NCI-H1105 (cell line): ENCODE measurements at places on chromosomes 1 and 21.

DNA sequence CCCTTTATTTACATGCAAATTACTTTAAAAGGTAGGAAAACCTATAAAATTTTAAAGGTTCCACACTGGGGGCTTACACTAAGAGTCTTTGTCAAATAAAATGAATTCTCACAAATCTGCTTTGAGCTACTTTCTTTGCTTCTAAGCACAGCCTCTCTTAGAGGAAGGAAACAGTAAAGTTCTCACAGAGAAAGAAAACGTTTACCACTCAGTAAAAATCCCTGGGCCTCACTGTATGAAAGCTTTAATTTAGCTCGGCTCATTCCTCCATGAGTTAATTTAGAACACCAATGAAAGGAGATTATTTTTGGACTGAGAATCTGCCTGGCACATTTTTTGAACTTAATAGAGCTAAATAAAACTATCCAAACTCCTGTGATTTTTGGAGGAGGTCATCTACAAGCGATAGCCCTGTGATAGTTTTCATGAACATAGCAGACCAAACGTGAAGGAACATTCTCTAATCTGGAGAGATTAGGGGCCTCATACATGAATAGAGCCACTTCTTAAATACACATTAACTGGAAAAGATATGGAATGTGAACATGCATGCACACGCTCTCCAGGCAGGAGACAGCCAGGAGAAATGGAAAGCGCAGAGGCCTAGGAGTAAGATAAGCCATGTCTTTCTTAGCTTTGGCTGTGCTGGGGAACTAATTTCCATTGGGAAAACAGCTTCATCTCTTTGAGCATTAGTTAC is 32.8 kb downstream of the PRRX1 start:
- no peak for DNase-seq

- no peak for DNase-seq
These were observed 19.2 kb upstream of the EDEM3 start for GRCh38 chr1:184773762-184774320.

GRCh38 chr1:43590388-43590925 is 59.5 kb upstream of the KDM4A start:
- no peak for DNase-seq

GRCh38 chr1:38571726-38572125 is 287.8 kb downstream of the RRAGC start:
- DNase-seq = no peak

DNA sequence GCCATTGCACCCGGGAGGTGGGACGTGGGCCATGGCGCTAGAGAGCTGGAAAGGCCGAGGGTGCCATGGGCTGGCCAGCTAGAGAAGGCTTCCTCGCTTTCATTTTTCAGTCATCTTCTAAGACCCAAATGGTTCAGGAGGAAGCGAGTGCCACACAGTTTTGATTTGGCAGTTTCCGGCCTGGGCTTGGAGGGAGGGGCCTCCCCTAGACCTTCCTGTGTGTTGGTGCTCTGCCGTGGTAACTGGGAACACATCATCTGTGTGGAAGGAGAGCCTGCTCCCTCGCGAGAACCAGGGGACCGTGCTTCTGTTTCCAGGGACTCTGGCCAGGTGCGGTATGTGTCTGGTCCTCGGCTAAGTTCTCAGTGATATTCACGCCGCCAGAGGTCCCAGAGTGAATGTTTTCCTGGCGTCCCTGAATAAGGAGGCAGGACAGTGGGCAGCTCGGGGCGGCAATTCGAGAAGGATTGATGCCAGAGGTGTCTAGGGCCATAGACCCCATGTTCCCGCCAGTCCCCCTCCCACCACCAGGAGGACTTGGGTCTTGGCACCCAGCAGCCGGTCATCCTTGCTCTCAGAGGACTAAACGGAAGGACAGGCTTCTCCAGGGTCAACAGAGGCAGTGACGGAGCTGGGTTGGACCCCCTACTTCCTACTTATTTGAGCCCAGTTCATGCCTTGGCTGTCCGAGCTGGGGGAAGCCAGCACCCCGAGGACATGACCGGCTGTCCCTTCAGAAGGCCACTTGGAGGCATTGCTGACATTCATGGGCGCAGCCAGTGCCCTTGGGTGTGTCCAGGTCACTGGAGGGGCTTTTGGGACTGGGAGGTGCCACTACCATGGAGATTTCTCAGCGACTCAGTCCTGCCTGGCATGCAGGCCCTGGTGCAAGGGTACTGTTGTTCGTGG is 2.7 kb upstream of the NPHP4 start:
- no peak for DNase-seq

GRCh38 chr1:241749945-241750695 is 97.9 kb upstream of the EXO1 start:
- DNase-seq = no peak

GRCh38 chr1:53276153-53276901 is 38.0 kb upstream of the MAGOH start:
- DNase-seq = no peak

- DNase-seq = no peak
These were observed 61.5 kb downstream of the PEX14 start for GRCh38 chr1:10536133-10536770.

- DNase-seq = no peak
These were observed 183.5 kb upstream of the ADGRL4 start for GRCh38 chr1:79190074-79190473.

GRCh38 chr1:169894424-169895145 is 889 bp upstream of the SCYL3 start:
- DNase-seq = peak; percentile 5

DNA sequence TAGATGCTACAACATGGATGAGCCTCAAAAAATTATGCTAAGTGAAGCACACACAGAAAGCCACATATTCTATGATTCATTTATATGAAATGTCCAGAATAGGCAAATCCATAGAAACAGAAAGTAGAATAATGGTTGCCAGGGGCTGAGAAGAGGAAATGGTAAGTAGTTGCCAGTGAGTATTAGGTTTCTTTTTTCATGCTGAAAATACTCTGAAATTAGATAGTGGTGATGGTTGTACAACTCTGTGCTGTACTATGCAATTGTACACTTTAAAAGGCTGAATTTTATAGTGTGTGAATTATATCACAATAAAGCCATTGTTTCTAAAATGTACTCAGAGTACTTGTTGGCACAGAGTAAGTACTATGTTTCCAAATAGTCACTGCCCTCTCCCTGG is 15.5 kb upstream of the GFI1 start:
- no peak for DNase-seq

DNA sequence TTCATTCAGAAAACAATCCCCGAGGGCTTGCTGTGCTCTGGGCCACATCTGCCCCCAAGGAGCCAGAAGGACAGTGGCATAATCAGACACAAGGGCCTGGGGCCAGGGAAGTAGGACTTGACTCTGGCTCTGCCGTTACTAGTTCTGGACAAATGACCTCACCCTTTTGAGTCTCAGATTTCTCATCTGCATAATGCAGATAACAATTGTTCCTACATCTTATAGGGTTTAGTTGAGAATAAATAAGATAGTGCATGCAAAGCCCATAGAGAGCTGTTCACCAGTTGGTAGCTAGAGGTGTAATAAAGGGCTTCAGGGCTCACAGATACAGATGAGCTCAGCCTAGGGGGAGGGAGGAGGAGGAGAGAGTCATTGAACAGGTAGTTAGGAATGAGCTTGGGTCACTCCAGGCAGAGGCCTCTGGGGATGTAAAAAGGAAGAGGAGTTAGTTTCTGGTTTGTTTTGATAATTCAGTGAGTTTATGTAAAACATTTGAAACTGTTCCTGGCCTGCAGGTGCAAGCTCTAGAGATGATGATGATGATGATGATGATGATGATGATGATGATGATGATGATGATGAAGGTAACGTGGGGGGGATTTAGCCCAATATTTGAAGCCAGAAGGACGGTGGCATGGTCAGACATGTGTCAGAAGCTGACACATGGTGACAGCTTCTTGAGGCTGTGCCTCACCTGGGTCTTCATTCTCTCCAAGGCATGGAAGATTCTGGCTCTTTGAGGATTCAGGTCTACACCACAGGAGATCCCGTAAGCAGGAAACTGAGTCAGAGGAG is 858 bp downstream of the LACTBL1 start:
- no peak for DNase-seq

DNA sequence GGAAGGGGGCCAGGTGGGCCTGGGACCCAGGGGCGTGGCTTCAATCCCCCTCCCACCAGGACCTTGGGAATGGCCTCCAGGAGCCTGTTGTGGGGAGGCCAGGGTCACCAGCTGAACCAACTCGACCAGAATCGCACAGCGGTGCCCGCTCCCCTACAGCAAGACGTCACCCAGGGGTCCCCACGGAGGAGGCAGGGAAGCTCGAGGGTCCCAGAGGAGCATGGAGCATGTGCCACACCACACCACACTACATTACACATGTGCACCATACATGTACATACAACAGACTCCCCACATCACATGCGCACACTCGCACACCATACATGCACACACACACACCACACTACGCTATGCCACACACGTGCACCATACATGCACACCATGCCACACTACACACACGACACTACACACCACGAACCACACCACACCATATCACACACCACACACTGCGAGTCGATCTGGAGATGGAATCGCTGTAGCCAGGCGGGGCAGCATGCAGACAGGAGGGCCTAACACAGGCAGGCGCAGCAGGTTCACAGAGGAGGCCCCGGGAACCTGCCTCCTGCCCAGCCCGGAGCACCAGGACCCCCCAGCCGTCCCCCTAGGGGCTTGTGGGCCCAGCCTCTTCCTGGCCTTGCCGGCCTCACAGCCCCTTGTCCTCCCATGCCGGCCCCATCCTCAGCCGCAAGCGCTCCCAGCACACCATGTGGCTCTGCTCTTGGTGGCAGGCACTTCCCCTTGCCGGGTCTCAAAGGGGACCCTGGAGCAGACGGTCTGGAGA is 596 bp downstream of the ITGB2 start:
- DNase-seq = no peak

- DNase-seq = no peak
These were observed 4.1 kb downstream of the CD84 start for GRCh38 chr1:160575112-160575664.

DNA sequence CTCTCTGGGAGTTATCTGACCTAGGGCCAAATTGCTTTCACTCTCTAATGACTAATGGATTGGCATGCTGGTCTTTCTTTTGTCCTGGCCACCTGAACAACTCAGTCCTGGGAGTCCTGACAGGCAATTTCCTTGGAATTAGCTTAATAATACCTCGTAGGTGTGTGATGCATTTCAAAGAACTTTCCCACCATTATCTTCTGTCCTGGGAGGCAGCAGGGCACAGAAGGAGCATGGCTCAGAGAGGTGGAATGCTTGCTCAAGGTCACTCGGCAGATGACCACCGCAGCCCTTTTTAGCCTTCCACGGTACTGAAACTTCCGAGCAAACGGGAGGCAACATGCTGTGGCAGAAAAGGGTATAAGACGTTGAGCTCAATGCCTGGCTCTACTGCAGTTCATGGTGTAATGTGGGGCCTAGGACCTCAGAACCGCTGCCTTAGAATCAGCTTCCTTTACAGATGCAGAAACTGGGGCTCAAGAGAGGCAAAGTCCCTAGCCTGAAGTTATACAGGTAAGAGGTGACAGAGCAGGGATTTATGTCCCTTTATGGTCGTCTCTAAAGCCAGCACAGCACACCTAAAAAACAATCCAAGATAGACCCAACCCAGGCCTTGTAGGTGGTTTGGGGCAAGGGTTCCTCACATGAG is 3.2 kb downstream of the ID3 start:
- DNase-seq = peak; percentile 65

GRCh38 chr21:46219591-46220239 is 8.9 kb downstream of the LSS start:
- peak; percentile 69 for DNase-seq

- no peak for DNase-seq
These were observed 23.2 kb downstream of the GALNT2 start for GRCh38 chr1:230090194-230090711.

DNA sequence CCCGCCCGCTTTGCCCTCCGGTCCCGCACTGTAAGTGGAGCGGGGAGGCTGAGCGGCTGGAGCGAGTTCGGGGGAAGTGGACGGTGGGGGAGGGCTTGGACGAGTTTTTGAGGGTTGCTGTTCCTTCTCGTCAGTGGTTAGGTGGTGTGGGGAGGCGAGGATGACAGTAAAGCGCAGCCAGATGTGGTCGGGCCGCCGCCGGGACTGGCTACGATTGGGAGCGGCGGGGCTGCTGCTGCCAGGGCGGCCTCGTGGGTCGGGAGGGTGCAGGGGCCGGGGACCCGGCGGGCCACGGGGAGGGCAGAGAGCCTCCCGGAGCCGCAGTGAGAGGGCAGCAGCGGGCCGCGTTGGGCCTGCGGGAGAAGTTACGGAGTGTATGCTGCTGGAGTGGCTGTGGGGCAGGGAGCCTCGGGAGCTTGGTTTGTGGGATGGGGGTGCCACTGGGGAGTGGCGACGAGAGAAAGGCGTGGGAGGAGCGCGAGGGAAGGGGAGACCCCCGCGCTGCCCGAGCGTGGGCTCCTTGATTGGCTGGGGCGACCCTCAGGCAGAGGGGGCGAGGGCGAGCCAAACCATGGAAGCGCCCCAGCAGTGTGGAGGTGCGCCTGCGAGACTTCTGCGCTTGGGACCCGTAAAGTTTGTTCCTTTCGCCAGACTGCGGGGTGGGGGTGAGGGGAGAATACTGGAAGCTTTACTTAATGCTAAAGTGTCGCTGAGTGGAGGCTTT is 2.1 kb downstream of the ADGRL2 start:
- peak; percentile 53 for DNase-seq

- no peak for DNase-seq
These were observed 24.2 kb upstream of the TBX15 start for GRCh38 chr1:119012383-119012782.

DNA sequence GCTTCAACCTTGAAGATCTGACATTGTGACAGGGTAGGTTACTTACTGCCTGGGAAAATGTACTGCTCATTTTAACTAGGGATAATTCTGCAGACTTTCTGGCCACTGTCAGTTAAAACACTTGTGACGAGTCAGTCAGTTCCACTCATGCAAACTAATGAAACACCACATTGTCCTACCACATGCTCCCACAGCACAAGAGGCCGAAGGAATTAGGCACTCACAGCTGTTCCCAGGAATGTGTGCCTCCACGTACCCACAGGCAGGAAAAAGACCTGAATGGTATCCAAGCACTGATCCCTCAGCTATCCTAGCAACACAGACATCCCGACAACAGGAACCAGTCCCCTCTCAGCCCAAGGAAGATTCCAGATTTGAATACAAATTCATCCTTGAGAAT is 12.3 kb downstream of the BCAR3 start:
- DNase-seq = no peak

GRCh38 chr1:226304291-226304955 is 4.5 kb downstream of the LIN9 start:
- DNase-seq = no peak

GRCh38 chr1:111598544-111598943 is 21.0 kb upstream of the RAP1A start:
- DNase-seq = no peak

DNA sequence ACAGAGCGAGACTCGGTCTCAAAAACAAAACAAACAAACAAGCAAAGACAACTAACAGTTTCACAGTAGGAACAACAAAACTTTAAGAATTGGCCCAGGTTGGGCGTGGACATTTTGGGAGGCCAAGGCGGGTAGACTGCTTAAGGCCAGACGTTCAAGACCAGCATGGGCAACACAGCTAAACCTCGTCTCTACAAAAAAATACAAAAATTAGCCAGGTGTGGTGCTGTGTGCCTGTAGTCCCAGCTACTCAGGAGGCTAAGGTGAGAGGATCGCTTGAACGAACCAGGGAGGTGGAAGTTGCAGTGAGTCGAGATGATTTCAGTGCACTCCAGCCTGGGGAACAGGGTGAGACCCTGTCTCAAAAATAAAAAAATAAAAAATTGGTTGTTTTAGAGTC is 13.5 kb downstream of the GTF2B start:
- DNase-seq = no peak
